NCI-H187 (cell line): ENCODE measurements at places on chromosomes 4 and X.

DNA sequence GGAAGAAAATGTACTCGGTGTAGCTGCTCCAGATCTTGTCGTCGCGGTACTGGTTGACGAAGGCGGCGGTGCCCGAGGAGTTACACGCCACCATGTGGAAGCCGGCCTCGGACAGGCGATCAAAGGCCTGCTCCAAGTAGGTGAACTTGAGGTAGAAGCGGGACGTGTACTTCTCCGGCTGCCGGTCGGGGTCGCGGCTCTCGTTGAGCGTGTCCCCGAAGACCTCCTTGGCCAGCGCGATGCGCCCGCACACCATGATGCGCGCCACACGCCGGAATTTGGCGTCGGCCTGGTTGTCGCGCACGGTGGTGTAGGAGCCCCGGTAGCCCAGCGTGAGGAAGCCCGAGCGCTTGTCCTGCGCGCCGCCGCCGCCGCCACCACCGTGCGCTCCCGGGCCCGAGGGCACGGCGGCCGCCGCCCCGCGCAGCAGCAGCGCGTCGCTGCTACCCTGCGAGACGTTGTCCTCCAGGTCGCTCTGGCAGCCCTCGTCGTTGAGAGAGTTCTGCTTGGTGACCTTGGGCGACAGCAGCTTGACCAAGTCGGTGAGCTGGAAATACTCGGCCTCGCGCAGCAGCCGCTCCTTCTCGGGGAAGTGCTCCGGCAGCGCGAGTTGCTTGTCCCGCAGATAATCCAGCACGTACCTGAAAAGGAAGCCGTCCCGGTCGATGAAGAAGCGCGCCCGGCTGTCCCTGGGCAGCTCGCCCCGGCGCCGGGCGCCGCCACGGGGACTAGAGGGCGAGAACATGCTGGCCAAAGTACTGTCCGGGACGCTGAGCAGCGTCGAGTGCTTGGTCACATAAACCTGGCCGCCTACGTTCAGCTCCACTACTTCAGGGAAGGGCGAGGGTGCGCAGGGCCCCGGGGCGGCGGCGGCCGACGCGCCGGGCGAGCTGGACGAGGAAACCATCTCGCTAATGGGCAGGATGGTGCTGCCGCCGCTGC, 775 bp downstream of the KCTD8 start:
- no peak for DNase-seq

DNA sequence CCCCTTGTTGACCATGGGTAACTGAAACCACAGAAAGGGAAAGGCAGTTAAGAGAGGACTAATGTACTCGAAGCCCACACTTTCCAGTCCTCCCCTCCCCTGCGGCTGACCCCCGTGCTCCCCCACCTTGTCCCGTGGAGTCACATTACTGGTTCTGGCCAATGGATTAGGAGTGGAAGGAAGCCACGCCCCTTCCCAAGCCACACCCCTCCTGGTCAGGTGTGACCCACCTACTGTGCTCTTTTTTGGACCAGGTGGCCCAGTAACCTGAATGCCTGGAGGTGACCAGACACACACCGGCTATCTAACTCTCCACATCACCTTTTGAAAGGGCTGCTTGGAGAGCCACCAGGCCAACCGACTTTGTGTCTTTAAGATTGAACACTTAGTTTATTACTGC, 109.3 kb upstream of the MSX1 start:
- no peak for DNase-seq

- DNase-seq = no peak
These were observed 95.8 kb downstream of the MGST2 start for GRCh38 chr4:139761461-139761860.

DNA sequence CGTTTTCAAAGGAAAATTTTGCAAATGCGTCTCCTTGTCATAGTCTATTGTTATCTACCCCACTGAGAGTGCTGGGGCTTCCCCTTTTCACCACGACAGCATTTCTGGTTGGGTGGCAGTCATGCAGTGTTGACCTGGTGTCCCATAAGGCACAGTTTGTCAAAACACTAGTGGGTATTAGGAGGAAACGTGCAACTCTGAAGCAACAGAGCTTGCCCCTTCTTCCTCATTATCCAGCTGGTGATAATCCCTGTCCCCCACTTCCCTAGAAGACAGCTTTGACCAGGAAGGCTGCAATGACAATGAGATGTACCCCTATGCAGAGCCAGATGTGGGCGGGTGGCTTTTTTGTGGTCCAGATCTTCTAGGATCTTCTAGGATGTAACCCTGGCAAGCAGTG, 1.8 kb downstream of the TBC1D1 start:
- no peak for DNase-seq

GRCh38 chr4:2011583-2011982, 2.8 kb upstream of the NELFA start:
- no peak for DNase-seq

GRCh38 chr4:101414496-101414895, 67.2 kb upstream of the PPP3CA start:
- DNase-seq = no peak

GRCh38 chrX:142499992-142500391, 294.9 kb upstream of the MAGEC2 start:
- no peak for DNase-seq

- no peak for DNase-seq
These were observed 72.3 kb downstream of the SLC9A6 start for GRCh38 chrX:136057567-136057966.

GRCh38 chrX:49250578-49250977, 13.9 kb downstream of the FOXP3 start:
- DNase-seq = no peak

DNA sequence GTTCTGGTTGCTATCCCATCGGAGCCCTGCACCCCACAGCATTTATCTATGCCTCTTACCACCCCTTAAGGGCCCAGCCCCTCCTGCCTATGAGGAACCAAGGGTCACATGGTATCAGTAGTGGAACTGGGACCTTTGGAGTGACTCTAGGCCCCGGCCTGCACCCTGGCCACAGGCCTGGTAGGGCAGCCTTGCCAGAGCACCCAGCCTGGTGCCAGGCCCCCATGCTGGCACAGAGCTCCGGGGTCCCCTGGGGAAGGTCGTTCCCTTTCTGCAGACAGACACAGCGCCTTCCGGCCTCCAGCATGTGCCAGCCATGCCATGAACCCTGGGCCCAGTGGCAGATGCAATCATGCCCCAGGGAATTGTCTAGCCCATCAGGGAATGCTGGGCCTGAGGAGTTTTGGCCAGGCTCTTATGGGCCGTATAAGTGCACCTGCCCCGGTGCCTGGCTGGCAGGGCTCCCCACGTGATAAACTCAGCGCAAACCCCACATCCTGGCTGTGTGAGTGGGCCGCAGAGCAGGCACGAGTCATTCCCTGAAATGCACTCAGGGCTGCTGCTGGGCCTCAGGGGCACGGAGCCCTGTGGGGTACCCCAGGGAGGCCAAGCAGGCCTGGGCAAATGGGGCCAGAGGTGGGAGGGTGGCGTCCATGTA, 19.8 kb upstream of the ADD1 start:
- no peak for DNase-seq

GRCh38 chrX:66036231-66036630, 3.6 kb downstream of the VSIG4 start:
- DNase-seq = no peak

DNA sequence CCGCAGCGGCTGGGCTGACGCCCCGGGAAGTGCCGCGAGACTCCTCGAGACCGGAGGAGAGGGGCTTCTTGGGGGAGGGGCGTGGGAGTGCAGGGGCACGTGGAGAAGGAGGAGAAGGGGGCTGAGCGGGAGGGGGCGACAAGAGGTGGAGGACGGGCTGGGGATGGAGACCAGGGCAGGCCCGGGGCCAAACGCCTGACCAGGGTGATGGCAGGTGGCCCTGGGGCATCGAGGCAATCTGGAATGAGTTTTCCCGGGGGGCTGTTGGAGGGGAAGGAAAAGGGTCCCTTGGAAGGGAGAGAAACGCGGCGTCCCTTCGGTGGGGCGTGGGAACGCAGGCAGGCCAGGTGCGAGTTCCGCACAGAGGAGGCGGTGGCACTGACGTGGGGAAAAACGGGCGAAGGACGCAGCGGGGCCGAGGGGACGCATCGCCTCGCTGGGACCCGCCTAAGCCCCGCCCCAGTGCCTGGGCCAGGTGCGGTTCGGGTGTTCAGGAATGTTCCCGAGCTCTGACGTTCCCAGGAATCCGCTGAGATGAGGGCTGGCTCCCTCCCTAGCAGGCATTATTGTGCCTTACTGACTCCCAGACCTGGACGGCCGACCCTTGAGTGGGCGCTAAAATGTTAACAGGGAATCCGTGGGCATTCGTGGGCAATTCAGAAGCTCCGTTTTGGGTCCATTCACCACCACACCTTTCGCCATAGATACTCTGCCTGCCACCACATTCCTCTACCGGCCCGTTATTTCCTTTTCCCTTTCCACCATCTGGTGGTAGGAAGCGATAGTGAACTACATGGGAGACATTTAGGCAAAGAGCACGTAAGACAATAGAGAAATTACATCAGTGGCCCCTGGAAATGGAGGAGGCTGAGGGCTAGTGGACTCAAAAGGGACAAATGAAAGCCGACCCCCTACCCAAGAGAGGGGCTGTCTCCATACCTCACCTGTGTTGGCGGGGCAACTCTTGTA, 795 bp upstream of the SH3KBP1 start:
- DNase-seq = no peak

- no peak for DNase-seq
These were observed 221.2 kb downstream of the MID1 start for GRCh38 chrX:10399043-10399741.

DNA sequence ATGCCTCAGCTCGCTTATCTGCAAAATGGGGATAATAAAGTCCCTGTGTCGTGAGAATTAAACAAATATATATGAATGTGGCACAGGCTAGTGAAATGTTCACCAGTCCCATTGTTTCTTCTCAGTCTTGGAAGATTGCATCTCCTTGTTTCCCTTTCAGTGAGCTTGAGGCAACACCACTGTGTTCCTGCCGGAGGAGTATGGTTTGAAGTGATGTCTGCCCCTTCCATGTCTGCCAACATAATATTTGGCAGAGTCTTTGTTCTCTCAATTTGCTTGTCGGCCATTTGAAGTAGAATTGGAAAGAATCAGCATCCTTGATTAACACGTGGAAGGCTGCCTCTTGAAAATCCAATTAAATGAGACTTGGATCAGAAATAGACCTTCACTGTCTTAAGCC, 1088.5 kb upstream of the INTU start:
- DNase-seq = no peak

DNA sequence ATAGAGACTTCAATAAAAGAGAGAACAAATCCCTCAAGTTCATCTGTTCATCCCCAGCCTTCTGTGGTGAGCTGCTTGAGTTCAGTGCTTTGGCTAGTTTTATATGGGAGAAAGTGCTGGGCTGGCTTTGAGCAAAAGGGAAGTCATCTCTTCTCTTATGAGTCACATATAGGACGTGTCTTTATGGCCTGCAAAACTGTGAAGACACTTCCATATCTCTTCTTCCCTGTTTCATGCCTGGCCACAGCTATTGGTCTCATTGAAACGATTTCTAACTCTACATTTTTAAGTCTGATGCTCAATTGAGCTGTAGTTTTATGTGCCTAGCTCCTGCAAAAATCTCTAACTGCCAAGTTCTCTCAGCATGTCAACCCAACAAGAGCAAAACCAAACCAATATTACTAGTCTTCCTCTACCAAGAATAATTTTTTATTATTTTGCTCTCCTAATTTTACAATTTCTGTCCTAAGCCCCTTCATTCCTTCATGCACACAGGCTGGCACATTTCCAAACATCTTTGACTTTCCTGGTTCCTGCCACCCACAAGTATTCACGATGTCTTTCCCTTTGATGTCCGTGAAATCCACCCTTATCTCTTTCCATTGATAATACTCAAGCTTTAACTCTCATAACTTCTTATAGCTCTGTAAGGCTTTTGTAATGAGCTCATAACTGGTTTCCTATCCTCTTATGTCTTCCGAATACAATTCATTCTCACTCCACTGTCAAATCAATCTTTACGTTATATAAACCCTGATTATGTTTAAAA, 165.3 kb downstream of the BTC start:
- DNase-seq = no peak

DNA sequence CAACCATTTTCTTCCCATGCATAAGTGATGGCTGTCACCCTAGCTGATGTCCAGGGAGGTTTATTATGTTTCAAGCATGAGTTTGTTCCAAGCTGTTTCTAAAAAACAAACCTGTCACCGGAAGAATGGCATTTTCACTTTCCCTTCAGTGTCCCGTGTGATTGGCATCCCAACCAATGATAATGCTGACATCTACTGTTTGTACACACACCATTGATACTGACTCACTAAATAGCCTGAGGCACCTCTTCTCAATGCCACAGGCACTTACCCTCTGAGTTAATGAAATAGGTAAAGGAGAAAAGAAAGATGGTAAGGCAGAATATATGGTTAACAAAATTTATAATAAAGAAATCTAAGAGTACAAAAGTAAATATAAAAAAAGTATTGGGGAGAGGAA, 23.1 kb upstream of the VCX2 start:
- no peak for DNase-seq

GRCh38 chr4:97558204-97558778, 585.0 kb downstream of the STPG2 start:
- DNase-seq = no peak

DNA sequence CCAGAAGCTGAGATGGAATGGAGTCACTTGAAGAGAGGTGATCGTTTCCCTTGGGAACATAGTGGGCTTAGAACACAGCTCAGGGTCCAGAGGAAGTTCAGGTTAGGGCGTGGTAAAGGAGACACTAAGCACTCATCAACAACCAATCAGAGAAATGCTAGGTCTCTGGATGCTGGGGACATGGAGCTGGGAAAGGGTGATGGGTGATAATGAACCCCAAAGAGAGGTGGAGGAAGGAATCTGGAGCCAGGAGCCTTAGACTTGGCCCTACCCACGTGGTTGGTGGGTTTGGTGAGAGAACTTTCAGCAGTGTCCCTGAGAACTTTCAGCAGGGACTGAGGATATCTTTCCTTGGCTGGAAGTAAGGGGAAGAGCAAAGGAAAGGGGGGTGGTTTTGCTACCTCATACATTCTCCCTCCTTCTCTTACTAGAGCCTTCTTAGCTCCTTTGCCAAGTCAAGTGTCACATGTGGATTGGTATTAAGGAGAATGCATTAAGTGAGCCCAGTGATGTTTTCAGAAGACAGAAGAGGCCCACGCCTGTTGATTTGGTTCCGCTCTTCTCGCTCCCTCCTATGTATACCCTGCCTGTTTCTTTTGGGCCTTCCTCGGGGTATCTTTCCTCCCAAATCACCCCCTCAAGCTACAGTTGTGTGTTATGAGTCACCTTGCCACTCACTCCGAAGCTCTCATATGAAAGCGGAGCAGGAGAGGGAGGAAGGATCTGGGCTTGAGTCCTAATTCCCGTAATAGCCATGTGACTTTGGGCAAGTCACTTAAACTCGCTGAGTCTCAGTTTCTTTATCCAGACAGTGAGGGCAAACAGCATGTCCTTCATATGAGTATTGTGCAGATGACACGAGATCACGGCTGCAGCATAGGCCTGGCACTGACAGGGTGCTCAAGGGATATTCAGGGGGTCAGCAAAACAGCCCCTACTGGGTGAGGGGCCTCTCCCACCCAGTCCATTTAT, 63.1 kb downstream of the TSC22D3 start:
- no peak for DNase-seq

GRCh38 chr4:176957353-176958118, 164.8 kb upstream of the VEGFC start:
- DNase-seq = no peak
